ENCODE measurements at places on chromosomes 7 and 10.

DNA sequence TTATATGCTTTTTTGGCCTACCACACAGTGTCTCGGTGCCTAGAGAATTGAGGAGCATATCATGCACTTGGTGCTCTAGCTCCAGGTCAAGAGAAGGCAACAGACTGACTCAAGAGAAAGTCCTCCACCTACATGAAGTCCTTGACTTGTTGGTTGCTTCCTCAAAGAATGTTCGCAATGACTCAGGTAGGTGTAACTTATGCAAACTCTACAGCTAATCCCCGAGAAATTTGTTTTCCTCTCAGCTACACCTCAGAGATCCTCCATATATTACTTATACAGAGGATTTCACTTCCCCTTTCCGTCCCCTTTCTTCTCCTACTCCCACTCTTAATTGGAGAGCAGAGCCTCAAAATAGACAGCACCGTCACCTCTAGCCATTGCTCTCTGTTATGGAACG lies 1013.1 kb downstream of the KCNMA1 start:
- DNase-seq: no peak

- no peak for DNase-seq
Observed at GRCh38 chr7:105857009-105857952, 19.1 kb downstream of the ATXN7L1 start.

- DNase-seq: no peak
Observed at GRCh38 chr7:138396251-138397070, 63.6 kb upstream of the TRIM24 start.

DNA sequence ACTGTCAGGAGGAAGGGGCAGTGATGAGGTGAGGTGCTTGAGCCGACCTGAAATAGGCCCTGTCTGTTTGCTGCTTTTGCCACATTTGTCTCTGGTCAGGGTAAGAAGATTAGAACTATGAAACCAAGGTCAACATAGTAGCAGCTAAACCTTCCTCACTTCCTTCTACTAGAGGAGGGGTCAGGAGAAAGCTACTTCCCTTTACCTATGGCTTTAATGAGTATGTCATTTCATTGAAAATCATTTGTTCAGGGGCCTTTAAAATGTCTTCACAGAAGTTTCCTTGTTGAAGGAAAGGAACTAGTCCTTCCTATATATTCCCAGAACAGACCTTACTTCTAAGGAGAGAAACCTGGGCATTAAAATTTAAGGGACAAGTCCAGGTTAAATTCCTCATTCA lies 19.0 kb downstream of the HYAL4 start:
- DNase-seq: peak; percentile 45

DNA sequence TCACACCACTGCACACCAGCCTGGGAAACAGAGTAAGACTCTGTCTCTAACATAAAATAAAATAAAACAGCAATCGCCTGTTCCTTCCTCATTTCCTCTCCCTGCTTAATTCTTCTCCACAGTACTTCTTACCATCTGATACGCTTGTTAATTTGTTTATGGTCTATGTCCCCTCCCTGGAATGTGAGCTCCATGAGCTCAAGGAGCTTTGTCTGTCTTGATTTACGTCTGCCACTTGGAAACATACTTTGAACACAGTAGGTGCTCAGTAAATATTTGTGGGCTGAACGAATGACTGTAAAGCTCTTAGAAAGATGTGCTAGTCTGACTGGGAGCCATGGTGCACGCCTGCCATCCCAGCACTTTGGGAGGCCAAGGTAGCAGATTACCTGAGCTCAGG lies 9.1 kb upstream of the STX1A start:
- no peak for DNase-seq

DNA sequence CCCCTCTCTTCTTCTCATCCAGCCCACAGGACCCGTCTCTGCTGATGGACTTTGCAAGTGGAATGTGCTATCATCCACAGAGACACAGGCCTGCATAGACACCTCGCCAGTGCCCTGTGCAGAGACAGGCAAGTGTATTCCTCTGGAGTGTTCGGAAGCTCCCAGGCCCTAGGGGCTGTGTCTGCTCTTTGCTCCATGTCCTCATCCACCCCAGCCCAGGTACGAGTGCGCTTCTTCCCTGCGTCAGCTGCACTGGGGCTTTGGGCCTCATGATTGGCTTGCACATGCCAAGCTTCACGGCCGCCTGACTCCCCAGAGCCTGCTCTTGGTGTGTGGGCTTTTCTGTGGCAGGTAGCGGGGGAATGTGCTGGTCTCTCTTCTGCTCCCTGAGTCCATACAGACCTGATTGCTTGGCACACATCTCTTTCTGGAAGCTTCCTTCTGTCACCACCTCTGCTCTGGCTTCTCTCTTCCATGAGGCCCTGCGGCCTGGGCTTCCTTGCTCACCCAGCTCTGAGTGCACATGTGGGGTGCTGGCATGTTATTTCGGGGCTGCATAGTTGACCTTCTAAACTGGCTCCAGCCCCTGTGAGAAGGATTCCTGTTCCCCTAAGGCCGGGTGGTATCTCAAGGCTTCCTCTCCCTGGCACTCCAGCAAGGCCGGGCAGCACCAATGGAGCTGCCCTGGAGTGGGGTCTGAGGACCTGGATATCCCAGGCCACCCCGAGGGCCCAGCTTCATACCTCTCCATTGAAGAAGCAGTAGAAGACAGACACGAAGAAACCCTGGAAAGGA lies 27.8 kb downstream of the CRHR2 start:
- no peak for DNase-seq

DNA sequence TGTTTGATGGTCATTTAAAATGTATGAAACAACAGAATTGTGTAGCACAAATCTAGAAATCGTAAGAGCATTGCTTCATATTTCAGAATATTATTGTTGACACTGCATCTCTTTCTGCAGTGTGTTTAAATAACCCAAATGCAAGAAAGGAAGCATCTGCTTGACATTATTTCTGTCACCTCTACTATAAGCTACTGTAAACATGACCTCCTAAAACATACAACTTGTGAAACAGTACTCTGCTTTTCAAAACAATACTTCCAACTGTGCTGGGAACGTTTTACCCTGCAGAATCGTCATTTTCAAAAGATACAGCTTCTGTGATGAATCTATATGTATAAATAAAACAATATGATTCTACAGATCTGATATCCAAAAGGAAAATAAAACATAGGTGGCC lies 82.0 kb downstream of the RNF133 start:
- DNase-seq: no peak

DNA sequence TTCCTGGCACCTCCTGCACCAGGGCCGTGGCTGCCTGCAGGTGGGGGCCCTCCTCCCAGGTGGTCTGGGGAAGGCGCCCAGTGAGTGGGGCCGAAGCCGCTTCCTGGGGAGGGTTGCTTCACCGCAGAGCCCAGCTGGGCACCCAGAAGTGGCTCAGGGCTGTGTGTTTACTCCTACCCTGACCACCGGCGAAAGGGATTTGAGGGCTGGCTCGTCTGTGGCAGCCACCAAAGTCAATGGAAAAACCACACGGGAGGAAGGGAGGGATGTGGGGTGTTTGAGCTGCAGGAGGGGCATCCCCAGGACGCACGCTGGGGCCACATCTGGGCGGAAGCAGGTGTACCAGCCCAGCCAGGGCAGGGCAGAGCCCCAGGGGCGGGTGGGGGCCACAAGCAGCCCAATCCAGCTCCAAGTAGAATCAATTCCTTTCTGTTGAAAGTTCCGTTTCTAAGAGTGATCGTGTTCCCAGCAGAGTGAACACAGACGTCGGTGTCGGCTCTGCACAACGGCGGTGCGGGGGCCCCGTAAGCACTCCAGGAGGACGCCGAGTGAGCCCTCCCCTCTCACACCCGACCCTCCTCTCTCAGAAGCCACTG lies 69.9 kb downstream of the FOXL3 start:
- DNase-seq: no peak

DNA sequence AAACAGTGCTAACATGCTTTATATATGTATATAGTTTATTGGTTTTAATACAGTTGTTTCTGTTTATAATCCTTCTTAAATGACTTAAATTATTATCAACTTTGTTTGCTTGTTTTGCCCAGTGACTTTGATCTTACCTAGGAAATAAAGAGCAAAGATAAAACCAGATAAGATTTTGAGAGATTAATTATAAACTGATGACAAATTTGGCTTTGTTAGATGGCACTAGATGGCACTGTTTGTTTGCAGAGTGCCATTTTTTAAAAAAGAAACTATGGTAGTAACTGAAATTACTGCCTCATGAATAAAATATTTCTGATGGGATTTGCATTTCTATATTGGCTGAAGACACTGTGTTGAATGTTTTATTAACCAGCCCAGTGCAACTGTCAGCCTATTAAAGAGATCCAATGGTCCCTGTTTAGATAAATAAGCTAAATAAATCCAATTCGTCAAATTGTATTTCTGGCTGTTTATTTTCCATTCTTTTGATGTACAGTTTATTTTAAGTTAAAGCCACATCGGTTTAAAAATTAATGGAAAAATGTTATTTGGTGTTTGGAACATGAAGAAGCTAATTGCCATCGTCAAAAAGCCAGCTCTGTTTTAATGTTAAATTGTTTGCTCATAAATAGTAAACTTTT lies 28.7 kb downstream of the VTI1A start:
- no peak for DNase-seq

- DNase-seq: peak; percentile 63
Observed at GRCh38 chr7:140003913-140004382, 58.8 kb downstream of the PARP12 start.

DNA sequence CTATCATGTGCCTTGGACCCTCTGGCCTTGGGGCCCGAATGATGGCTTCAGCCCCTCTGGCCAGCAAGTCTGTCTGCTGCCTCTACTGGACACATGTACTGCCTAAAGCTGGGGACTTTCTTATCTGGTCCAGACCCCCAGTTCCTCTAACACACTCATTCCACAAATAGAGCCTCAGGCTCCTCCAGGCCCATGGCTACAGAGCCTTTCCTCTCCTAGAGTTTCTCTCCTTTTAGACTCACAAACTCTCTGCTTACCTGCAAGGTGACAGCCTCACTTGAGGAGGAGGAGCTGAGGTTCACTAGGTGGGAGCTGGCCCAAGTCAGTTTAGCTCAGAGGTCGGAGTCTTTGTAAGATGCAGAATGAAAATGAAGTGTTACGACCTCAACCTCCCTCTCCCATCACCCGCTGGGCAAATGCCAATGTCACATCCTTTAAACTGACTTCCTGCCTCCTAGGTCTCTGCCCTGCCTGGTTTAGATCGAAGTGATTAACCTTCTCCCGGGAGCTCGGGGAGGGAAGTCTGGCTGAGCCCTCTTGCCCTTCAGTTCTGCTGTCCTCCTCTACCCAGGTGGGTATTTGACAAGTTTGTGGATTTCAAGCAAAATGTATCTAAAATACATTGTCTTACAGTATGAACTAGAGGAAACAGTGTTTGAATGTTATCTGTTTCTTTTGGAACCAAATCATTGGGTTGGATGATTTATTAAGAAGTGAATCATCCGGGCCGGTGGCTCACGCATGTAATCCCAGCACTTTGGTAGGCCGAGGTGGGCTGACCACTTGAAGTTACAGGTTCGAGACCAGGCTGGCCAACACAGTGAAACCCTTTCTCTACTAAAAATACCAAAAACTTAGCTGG lies 71.9 kb upstream of the TNS3 start:
- DNase-seq: no peak

DNA sequence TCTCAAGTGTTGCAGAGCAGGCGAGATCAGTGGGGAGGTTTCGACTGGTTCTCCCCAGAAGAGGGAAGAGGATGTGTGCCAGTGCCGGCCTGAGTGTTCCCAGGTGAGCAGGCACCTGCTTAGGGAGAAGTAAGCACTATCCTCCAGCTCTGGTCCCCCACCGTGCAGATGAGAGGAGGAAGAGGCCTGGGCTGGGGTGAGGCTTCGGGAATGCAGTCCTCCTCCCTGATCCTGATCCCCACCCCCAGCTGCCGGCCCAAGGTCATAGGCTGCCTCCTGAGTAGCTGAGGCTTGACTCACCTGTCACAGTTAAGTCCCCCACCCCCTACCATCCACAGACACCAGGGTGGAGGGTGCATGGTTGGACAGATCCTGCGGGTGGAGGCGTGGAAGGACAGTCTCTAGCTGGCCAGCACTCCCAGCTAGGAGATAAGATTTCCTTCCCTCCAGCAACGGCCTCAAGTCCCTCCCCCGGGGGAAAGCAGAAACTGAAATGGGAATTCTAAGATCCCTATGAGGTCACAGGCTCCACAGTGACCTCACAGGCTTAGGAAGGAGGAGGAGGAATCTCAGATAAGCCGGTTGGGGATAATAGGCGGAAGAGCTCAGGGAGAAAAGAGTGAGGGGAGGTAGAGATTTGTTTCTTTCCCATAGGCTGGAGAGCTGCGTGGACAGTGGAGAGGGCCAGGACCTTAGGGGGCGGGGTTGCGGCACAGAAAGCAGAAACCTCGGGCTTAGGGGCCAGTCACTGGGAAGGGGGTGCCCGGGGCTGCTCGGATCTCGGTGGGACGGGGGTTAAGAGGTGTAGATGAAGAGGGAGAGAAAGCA lies 1.0 kb downstream of the LRCH4 start:
- peak; percentile 77 for DNase-seq

GRCh38 chr10:117721873-117722272 lies 179.3 kb downstream of the EMX2 start:
- no peak for DNase-seq

DNA sequence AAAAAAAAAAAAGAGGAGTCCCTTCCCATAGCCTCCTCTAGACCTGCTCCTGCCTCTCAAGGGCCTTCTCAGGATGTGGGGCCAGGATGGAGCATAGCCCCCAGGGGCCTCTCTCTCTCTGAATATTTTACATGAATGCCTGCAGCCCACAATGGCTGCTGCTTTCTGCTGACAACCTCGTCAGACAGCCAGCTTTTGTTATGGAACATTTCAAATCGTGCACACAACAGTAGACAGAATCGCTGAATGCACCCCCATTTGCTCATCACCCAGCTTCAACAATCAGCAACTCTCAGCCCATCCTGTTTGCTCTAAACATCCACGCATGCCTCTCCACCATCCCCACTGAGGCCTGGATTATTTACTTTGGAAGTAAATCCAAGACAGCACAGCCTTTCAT lies 5.4 kb downstream of the PLAC9 start:
- no peak for DNase-seq

DNA sequence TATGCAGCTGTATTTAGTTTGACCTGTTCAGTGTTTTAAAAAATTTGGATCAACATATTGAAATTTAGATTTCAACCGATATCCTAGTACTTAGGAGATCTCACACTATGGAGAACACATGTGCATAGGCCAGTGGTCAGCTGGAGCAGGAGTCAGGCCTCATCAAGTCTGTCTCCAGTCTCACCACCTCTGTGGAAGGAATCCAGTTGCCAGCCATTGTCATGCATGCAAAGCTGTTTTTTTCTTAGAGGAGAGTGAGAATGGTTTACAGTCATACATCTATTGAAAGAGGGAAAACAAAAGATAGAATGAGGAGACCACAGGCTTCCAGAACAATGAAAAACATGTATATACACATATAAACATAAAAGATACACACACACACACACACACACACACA lies 7.6 kb upstream of the CLEC5A start:
- DNase-seq: no peak

- no peak for DNase-seq
Observed at GRCh38 chr7:13751766-13752165, 237.7 kb downstream of the ETV1 start.

GRCh38 chr10:24340883-24341282 lies 131.9 kb downstream of the KIAA1217 start:
- no peak for DNase-seq

GRCh38 chr10:51960494-51960895 lies 261.1 kb upstream of the CSTF2T start:
- DNase-seq: no peak
